NCI-H1417 treated with DMSO at 0.1 percent for 48 hours (cell line): ENCODE measurements at places on chromosomes 1 and 21.

DNA sequence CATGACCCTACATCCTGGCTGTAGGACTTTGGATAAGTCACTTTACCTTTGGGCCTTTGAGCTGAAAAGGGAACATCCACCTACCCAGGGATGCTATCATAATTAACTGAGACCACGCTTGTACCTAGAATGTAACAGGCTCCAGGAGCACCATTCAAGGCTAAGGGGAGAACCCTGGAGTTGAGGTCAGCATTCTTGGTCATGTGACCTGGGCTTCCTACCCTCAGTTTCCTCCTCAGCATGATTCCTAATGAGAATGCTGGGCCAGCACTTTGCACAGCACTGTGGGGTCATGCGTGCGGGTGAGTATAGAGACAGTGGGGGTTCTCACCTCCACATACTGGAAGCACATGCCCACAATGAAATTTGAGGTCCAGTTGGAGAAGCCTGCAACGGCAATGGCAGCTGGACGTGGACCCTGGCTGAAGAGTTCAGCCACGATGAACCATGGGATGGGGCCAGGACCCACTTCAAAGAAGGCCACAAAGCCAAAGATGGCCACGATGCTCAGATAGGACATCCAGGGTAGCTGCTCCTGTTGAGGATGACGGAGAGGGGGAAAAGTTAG lies 31.3 kb downstream of the SLC2A1 start:
- no peak for DNase-seq

DNA sequence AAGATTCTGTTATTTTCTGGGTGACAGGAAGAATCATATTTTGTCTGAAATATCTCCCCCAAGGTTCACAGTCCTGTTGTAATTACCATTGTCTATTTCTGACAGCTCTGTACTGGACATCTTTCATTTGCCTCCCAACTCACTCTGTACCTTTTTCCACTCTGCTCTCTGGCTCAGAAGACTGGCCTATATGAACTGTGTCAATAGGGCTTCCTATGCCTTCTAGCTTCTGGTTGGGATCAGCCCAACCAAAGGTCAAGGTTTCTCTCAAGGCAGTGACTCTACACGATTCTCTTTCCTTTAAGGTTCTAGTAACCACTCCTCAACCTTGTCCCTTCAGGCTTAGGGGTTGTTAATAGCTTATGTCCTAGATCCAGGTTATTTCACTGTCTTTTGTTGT lies 17.5 kb downstream of the KLHL12 start:
- DNase-seq: no peak

GRCh38 chr1:100397681-100398080 lies 45.4 kb downstream of the CDC14A start:
- no peak for DNase-seq

DNA sequence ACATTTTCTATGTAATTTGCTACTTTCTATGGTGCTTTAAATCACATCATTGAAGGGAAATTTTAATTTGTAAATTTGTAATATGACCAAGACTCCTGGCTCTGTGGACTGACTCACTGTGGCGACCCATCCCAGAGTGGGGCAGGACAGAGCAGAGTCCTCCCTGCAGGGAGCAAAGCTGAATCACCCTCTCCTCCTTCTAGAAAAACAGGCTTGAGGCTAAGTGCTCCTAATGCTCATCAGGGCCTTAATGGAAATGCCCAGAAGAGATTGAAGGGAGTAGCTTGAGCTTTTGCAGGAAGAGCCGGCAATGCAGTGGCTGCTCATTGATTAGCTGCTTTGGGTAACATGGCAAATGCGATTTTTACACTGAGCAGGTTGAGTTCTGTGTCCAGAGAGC lies 16.8 kb downstream of the S100A10 start:
- DNase-seq: no peak

- DNase-seq: no peak
Observed at GRCh38 chr1:51570063-51570710, 46.7 kb upstream of the OSBPL9 start.

- no peak for DNase-seq
Observed at GRCh38 chr21:39874759-39875158, 7.5 kb downstream of the PCP4 start.

DNA sequence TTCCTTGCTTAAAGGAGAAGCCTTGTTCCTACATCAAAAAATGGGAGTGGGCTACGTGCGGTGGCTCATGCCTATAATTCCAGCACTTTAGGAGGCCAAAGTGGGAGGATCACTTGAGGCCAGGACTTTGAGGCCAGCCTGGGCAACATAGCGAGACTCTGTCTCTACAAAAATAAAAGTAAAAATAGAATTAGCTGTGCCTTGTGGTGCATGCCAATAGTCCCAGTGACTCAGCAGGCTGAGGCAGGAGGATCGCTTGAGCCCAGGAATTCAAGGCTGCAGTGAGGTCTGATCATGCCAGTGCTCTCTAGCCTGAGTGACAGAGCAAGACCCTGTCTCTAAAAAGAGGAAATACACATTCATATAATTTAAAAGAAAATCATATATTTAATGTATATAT lies 127.1 kb downstream of the C1orf21 start:
- no peak for DNase-seq

- no peak for DNase-seq
Observed at GRCh38 chr1:73914951-73915350, 283.0 kb downstream of the LRRIQ3 start.

- no peak for DNase-seq
Observed at GRCh38 chr1:94947437-94947836, 20.5 kb upstream of the CNN3 start.

DNA sequence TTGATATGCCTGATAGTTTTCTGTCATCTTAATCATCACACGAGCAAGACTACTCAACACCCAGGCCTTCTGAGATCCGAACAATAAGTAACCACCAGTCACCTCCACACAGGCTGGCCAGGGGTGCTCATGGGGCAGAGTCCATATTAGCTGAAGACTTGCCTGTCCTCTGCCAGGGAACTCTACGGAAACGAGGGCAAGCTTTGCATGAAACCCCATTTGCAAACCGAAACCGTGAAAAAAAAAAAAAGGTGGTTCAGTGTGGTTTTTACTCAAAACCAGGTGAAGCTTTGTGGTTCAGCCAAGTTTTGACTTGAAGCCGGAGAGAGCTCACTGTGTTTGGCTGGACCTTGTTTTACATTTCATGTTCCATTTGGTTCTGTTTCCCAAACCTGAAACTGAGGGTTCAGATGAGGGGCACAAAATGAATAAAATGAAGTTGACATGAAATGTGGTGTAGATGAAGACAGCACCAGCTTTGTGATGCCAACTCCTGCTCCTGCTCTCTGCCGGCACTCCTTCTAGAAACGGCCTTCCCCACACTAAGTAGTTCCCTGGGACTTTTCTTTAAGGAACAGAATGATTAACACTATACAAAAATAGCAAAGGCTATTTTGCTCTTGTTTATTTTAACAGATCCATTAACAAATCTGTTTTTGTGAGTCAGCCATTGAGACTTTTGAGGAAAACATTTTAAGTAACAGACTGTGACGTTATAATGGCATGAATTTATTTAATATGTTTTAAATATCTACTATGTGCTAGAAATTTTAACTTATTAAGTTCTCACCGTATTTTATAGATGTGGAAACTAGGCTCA lies 74.7 kb downstream of the RUNX1 start:
- DNase-seq: no peak

DNA sequence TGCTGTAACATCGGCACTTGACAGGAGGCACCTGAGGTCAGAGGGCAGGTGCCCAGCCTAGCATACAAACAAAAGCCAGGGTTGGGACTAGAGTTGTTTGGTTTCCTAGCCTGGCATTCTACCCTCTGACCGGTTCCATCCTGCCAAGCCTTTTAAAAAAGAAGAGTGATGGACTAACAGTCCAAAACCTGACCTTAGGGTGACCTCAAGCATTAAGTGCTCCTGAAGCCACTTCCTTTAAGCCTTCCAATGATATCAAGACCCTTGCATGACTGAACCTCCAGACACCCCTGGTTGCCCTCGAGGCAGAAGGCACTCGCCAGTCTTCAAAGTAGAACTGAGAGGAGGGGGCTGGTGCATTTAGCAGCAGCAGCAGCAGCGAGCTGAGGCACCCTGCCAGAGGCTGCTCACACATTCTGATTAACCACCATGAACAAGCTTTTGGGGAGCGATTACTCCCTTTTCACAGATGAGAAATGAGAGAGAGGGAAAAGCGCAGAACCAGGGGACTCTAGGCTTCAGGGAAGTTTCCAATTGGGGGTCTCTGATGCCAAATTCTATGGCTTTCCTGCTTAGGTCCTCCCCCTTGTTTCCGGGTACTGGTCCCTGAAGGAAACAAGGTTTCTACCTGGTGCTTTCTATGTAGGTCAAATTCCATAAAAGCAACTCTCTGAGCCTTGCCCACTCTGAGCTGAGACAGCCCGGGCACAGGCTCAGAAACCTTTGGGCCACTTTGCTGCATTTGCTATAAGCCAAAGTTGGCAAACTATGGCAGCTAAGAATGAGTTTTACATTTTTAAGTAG lies 9.2 kb downstream of the SLC2A1 start:
- no peak for DNase-seq

GRCh38 chr1:9861360-9861759 lies 37.6 kb upstream of the CLSTN1 start:
- no peak for DNase-seq

GRCh38 chr1:234725177-234726132 lies 115.5 kb upstream of the IRF2BP2 start:
- no peak for DNase-seq

- no peak for DNase-seq
Observed at GRCh38 chr1:79472067-79472656, 465.6 kb upstream of the ADGRL4 start.

GRCh38 chr1:245232931-245233330 lies 78.1 kb downstream of the KIF26B start:
- no peak for DNase-seq

DNA sequence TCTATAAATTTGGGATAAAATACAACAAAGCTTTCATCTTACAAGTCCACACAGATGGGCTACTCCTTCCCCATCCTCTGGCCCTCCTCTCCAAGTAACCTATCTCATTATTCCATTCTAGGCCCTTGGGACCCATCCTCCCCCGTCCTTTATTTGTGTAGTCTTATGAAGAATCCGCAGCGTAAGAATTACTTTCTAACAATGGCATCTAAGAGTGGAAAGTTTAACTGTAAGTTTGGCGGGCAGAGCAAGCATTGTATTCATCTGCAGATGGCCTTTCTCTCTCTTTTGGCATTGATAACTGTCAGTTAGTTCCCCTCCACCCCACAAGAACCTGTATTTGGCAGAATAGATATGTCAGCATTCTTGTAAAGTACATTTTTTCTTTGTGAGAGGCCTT lies 91.9 kb upstream of the TSPAN2 start:
- DNase-seq: no peak

GRCh38 chr1:34591751-34592629 lies 162.9 kb upstream of the GJB5 start:
- no peak for DNase-seq

GRCh38 chr1:235051521-235051920 lies 77.1 kb downstream of the TOMM20 start:
- DNase-seq: no peak

GRCh38 chr1:210385228-210385627 lies 56.5 kb downstream of the HHAT start:
- DNase-seq: no peak

- DNase-seq: no peak
Observed at GRCh38 chr1:39671433-39671792, 494 bp downstream of the NT5C1A start.

DNA sequence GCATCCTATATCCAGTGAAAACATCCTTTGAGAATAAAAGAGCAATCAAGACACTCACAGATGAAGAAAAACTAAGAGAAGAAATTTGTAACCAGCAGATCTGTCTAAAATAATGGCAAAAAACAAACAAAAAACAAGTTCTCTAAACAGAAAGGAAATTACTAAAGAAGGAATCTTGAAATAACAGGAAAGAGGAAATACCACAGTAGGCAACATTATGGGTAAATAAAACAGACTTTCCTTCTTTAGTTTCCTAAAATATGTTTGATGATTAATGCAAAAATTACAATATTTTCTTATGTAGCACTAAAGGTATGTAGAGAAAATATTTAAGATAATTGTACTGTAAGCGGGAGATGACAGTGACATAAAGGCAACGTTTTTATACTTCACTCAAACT lies 23.5 kb downstream of the SLC19A1 start:
- DNase-seq: no peak

DNA sequence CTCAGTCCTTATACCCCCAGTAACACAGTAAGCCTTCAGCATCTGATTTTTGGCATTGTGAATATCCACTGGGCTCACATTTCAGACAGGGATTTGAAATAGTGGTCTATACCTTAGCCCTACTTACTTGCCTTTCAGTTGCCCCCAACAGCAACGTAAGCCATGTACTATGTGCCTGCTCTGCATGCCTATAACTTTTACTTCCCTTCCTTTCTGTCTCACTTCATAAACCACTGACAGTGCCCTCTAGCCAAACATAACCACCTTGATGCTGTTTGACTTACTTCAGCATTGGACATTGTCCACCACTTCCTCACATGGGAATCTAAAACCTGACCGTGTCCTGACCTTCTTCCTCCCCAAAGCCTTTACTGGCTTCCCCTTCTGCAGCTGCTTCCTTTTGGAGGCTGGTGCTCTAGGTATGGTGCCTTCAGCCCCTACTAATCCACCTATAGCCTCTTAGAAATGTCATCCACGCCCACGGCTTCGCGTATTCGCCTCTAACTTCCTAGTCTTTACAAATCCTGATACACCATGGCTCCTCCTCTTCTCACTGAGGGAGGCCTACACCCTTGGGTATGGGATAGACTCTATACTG lies 3.6 kb upstream of the ZNF672 start:
- DNase-seq: no peak

GRCh38 chr1:241976229-241976628 lies 18.7 kb downstream of the BECN2 start:
- DNase-seq: no peak

DNA sequence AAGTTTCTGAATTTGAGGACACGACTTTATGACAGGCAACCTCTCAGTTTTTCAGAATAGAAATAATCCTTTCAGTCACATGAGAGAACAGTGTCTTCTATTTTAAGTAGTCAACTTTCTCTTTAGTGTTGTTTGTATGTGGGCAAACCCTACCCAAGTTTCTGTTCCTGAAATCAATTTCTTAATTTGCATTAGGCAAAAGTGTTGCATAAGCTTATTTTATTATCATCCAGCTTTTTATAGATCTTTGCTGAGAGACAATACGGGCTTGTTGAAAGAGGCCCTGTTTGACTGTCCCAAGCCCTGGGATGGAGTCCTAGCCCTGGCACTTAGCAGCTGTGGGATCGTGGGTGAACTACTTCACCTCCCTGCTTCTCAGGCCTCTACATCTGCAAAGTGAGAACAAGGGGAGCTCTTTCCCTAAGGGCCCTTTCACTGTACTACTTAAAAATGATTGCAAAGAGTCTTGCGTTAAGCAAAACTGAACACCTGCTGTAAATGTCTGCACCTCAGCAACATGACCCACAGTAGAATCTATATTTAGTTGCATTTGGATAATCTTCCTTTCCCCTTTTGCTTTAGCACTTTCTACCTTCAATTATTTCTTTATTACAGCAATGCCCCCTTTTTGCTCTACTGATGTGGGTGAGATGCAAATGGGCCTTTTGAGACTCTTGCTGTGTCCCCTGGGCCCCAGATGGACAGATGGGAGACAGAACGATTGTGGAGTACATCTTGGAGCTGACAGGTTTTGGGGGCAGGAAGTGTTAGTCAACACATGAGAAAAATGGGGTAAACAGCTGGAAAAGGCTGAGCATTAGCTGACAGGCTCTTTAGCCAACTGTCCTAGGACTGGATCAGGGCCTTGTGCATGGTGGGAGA lies 41.0 kb upstream of the SCAF4 start:
- DNase-seq: no peak
